ENCODE measurements at places on chromosomes 5 and 9. TPM values are rescaled to one million over a fixed set of nuclear protein-coding genes. Genes with fewer than 3 reads are reported as not detected.

GRCh38 chr5:168844922-168845296 lies 265.7 kb upstream of the PANK3 start:
- no peak for DNase-seq

DNA sequence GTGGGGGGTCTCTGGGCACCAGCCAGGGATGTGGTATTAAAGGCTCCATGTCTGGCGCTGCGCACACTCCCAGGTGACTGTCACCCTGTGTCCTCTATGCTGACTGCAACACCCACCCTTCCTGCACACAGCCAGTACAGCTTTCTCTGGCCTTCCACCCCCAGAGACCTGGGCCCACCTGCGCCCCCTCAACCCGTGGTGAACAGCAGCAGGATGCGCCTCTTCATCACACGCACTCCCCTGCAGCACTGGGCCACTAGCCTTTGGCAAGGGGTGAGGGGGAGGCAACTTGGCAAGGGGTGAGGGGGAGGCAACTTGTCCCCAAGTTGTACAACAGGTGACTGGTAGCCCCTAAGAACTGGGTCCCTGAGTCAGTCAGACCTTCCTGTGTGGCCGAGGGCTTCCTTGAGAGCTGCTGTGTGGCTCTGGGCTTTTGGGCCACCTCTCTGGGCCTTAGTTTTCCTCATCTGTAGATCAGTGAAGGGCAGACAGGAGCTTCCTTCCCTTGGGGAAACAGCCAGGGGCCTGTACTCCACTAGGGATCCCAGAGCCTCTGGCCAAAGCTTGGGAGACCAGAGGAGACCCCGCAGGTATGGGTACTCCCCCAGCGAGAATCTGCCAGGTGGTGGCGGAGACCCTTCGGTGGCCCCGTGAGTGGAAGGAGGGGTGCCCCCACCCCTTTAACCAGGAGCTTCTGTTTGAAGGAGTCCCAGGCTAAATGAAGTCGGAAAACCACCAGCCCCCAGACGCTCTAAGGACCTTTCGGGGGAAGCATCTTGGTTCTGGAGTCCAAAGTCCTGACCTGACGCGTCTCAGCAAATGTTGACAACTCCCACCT lies 4.5 kb downstream of the CRAT start:
- no peak for DNase-seq

DNA sequence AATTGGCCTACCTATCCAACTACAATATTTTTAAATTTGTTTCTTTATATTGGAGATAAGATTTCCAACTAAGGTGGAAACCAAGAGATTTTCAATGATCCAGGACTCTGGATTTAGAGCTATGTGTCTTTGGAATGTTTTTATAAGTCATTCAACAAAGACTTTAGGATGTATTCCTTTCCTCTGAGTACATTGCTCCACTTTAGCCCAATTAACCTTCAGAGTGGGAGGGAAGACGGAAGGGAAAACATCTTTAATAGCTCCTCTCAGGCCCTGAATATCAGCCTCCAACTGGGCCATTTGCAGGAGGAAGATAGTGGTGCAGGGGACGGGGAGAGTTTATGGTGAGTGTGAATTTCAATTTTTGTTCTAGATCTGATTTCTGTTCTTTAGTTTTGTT lies 239.2 kb downstream of the PIK3R1 start:
- DNase-seq = no peak

DNA sequence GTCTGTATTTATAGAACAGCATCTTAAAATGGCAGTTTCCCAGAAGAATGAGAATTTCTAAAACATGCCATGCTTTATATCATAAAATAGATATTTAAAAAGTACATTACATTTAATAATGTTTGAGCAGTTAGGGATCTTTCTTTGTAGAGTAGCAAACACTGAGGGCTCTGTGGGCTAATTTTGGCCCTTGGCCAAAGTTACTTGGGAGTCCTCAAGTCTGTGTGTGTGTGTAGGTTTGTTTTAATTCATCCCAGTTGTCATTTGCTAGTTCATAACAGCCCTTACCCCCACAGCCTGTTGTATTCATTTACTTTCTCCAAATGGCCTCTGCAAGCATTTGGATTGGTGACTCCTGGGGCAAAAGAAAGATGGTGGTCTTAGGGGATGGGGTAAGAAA lies 576.4 kb upstream of the SGCD start:
- DNase-seq = no peak

- no peak for DNase-seq
Measured at GRCh38 chr9:7103771-7104170, 346.0 kb downstream of the KDM4C start.

The TAF1L gene
- polyA plus RNA-seq = 0.03 TPM

The RLN2 gene
- polyA plus RNA-seq = 0.81 TPM

DNA sequence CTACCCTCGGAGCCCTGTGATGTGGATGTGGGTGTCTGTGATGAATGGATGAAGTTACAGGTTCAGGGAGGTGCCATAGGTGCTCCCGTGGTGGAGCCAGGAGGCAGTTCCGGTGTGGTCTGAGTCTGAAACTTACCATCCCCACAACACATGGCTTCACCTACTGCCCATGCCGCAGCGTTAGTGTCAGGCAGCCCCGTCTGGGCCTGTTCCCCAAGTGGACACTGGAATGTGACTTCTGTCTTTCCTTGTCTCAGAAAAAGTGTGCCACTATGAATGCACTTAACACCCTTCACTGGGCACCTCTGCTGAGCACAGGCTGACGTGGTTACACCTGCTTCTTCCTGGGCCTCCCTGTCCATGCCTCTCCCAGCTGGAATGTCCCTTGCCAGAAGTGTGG lies 8.6 kb downstream of the ANKRD33B start:
- DNase-seq = no peak

The PCDHB7 gene
- 0.27 TPM for polyA plus RNA-seq

The SPATA31D4 gene
- polyA plus RNA-seq = not detected

DNA sequence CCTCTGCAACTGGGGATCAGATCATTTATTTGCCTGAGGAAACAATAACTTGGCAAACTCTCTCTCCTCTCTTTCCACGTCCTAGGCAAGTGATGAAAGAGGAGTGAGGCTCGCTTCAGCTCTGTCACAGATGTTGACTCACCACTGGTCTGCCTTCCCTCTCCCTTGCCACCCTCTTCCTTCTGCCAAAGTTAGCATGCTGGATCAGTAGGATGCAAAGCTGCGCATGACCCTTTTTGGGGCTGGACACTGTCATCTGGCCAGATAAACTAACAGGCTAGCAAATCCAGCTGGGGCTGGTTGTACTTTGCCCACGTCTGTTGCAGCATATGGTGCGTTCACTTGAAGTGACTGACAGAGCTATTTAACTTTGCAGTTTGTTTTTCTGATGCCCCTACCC lies 36.2 kb upstream of the SMARCA2 start:
- no peak for DNase-seq

The ITGA2 gene
- 1.9 TPM for polyA plus RNA-seq

- DNase-seq = no peak
Measured at GRCh38 chr5:121031491-121031890, 567.4 kb downstream of the PRR16 start.

GRCh38 chr5:176499273-176499672 lies 37.9 kb downstream of the RNF44 start:
- no peak for DNase-seq

The TARS1 gene
- 133 TPM for polyA plus RNA-seq

GRCh38 chr5:94395468-94395867 lies 222.9 kb downstream of the KIAA0825 start:
- DNase-seq = no peak

DNA sequence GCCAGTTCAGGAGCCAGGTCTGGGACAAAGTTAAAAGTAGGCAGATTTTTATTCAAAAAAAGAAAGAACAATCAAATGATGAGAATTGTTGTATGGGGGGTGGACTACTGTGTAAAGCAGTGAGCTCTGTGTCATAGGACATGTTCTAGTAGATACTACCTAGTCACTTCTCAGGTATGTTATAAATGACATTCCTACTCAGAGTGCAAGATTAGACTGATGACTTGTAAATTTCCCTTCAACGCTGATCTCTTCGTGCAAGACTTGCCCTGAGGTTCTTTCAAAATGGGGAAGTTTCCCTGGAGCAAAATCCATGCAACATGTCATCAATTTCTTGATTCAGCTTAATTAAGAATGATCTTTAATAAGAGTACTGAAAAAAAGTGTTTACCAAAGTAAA lies 175.1 kb downstream of the RORB start:
- DNase-seq = no peak

The CDKN2B gene
- polyA plus RNA-seq = 81.4 TPM

DNA sequence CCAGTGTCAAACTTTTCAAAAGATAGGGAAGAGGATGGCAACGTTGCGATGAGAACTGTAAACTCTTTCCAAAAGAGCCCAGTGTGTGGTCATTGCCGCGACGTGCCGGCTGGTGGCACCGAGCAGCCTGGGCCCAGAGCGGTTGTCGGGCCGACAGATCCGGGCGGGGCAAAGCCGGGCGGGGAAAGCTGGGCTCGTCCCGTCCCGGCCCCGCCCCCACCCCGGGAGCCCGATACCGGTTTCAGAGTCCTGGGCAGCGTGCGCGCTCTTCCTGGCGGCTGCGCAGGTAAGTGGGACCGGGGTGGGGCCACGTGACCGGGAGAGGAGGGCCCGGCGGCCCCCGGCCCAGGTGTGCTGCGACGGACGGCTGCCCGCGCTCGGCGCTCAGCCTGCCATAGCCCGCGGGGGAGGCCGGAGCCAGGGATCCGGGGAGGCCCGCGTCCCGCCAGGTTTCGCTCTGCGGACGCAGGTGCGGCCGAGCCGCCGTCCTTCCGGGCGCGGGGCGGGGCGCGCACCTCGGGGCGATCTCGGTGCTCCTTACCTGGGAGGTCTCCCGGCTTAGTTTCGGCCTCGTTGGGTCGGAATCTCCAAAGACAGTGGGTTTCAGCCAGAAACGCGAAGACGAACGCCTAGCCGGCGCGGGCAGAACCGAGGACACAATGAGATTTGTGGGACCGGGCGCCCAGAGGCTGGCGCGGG lies at the start of gene MARVELD2:
MARVELD2 (plus strand) TSS at position 232 of the 699 bp plus-strand sequence. CDS start 4,270 bp downstream, outside the sequence.
- peak; percentile 98 for DNase-seq

DNA sequence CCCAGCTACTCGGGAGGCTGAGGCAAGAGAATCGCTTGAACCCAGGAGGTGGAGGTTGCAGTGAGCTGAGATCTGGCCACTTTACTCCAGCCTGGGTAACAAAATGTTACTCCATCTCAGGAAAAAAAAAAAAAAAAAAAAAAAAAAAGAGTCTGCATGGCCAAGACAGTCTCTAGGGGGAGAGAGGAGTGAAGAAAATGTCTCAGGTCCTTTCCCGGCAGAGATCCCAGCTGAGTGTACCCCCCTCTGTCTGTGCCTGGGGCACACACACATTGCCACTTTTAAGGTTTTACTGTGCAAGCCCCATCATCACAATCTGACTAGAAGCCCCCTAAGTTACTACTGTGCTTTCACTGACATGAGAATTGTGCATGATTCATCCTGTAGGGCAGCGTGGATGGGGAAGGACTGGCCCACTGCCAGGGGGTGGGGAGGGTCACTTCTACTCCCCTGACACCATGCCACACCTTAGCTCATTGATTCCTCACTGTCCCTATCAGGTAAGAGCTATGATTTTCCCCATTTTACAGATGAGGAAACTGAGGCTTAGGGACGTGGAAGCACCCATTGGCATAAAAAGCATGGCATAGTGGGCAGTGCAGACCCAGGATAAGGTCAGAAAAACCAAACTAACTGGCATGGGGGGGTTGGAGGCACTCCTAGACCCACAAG lies 102.3 kb upstream of the LARP1 start:
- DNase-seq = peak; percentile 75

- peak; percentile 82 for DNase-seq
Measured at GRCh38 chr5:73451224-73452130, 2.9 kb upstream of the FOXD1 start.

DNA sequence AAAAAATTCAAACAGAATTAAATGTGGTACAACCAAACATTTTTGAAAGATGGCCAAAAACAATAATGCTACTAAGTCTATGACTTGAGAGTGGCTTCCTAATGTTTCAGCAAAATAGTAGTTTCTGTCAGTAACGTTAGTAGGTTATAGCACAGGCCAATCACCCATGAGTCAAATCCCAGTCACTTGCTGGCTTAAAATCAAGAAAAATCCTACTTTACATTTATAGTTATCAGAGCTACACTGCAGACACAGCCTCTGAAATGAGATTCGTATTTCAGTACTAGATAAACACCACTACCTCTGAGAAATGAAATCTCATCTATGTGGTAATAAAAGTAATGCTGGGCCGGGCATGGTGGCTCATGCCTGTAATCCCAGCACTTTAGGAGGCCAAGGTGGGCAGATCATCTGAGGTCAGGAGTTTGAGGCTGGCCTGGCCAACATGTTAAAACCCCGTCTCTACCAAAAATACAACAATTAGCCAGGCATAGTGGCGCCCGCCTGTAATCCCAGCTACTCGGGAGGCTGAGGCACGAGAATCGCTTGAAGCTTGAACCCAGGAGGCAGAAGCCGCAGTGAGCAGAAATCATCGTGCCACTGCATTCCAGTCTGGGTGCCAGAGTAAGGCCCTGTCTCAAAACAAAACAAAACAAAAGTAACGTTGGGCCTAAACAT lies 6.1 kb downstream of the ZDHHC21 start:
- DNase-seq = no peak

DNA sequence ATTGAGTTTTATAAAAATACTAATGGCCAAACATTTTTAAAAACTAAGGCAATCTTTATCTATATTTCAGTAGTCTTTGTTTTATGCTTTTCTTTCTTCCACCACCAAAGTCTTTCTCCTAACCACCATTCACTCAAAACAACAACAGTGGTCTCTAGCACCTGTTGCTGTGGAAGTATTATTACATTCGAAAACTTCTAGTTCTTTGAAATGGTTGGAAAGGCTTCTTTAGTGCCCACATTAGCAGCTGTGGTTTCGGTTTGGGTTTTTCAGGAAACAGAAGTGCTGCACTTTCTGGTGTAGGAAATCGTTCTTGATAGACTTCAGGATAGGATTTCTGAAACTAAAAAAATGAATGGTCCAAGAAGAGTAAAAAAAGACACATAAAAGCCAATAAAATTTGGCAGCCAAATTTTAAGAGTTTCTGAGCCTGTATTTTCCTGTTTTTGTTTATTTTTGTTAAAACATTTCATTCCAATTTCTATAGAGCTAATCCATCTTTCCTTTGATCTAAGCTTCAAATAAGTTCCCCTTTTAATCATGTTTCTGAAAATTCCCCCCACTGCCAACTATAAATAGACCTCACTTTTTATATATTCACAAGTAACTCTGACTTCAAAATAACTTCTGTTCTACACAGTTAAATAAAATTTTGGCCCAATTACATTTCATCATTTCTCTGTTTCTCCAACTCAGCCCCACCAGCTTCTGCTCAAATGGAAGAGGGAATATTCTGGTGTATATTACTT lies 102.2 kb downstream of the DEPDC1B start:
- no peak for DNase-seq

The KIF24 gene
- 0.45 TPM for polyA plus RNA-seq

- DNase-seq = peak; percentile 98
Measured at GRCh38 chr5:95646569-95647431, at the start of gene RFESD. RFESD (plus strand) TSS chr5:95646777; CDS start chr5:95652272, 5,495 bp downstream.

The TPPP gene
- polyA plus RNA-seq = 5.7 TPM

- DNase-seq = peak; percentile 10
Measured at GRCh38 chr9:22050924-22051323, 41.8 kb upstream of the CDKN2B start.

DNA sequence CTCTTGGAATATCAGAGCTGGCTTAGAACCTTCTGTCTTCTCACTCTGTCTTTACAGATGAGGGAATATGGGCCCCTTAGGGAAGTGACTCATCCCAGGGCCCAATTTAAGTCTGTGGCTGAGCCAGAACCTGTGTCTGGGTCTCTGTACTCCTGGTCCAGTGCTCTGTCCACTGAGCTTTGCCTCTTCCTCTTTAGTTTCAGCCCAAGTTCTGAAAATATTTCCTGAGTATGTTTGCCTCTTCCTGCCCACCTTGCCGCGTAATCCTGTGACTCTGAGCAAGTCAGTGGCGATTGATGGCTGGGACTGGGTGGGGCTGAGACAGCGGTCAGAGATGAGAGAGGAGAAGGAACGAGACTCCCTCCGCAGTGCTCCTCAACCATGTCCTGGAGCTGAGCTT lies 7.8 kb downstream of the IER5L start:
- no peak for DNase-seq
